ENCODE measurements at places on chromosomes 2 and 18.
A peak's percentile ranks its signal among the peaks of the same experiment; 100 is the strongest.

DNA sequence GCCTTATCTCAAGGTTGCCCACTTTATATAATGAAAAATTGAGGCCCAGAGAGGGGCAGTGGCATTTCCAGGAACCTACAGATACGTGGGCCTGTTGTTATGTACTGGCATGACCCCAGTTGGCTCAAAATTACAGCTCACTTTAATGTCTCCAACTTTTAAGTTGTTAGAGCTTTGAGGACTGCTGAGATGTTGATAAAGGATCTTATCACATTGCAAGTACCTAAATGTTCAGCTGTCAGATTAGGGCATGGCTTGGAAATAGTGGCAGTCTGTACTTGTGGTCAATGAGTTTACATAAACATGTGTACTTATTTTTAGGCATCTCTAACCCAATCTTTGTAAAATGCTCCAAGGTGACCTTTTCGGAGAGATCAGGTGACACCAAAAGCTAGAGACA is 14.6 kb downstream of the SLC4A5 start:
- DNase-seq, result no peak

DNA sequence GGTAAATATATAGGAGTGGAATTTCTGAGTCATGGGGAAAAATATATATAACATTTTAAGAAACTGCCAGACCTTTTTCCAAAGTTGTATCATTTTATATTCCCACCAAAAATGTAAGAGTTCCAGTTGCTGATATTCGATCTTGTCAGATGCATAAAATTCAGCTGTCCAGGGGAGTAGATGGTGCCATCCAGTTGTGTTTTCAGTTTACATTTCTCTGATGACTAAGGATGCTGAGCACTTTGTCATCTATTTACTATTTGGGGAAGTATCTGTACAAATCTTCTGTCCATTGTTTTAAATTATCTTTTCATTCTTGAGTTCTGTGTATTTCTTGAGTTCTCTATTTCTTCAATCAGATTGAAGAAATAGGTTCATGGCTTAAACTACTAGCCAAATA is 126.1 kb downstream of the RTN4 start:
- no peak for DNase-seq

DNA sequence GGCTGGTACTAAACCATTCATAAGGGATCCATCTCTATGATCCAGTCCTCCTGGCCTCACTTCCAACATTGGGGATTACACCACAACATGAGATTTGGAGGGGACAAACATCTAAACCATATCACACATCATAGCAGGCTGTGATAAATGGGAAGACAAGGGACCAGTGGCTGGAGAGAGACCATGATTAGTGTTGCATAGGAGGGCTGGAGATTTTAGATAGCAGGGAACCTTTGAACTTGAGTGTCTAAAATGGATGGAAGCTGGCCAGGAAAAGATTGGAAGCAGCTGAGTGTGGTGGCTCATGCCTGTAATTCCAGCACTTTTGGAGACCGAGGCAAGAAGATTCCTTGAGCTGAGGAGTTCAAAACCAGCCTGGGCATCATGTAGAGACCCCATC is 12.4 kb upstream of the SCG2 start:
- no peak for DNase-seq

- DNase-seq, result no peak
Observed at GRCh38 chr2:134648586-134648985, 70.2 kb downstream of the TMEM163 start.

DNA sequence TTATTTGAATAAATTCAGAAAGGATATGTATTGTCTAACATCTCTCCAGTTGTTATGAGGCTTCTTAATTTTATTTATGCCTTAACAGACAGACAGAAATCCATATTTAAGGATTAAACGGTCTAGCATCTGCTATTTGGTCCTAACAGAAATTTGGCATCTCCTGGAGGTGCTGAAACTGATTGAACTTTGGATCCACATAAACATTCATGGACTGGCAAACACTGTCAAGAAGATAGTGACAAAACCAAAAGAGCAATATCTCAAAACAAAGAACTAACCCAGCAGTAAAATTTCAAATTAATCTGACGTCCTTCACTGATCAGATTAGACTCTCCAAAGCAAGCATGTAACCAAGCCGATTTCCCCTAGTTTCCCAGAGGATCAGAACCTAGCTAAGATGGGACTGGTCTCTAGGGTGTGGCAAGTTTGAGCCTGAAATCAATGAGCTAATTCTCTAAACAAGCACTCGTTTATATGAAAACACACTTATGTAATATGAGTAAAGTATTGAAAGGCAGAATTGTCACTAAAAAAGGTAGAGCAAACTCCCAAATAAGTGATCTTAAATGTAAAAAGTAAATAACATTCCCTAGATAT is 139.5 kb downstream of the NOL4 start:
- DNase-seq, result no peak

DNA sequence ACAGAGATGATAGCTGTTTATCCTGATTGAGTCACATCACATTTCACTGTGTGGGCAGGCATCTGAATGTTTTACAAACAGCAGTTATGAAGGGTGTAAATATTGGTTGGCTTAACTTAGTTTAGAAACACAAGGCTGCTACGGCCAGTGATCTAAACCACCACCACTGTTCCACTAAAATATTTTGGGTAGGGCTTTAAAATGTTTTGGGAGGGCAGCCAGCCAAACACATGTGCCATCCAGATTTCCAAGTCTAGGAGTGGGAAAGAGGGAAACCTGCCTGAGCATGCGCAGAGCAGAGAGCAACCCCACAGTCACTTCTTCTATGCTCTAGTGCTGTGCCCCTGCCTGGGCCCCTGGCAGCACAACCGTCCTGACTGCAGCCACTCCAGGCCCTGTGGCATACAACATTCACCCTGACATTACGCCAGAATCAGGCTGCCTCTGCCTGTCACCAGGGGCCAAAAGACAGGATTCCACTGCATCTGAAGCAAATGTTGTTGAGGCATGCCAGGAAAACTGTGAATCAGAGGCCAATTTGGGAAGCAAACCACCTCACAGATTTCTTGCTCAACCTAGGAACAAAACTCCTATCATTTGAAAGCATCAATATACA is 74.8 kb upstream of the COL5A2 start:
- no peak for DNase-seq

DNA sequence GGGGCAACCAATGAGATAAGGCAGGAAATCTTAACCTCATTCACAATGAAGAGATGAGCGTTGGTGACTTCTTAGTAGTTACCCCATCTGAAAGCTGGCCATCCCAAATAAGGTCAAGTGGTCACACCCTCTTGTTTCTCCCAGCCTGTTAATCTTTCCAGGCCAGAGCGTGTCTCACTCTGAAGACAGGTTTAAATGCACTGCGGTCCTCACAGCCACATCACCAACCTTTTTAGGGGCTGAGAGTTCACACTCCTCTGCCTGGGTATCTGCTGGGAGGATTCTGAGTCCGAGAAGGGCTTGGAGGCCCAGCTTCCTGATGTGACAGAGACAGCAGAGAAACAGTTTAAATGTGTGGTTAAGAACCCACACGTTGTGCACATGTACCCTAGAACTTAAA is 13.3 kb upstream of the CNGA3 start:
- no peak for DNase-seq

GRCh38 chr2:239539083-239539775 is 138.4 kb upstream of the HDAC4 start:
- DNase-seq, result no peak

DNA sequence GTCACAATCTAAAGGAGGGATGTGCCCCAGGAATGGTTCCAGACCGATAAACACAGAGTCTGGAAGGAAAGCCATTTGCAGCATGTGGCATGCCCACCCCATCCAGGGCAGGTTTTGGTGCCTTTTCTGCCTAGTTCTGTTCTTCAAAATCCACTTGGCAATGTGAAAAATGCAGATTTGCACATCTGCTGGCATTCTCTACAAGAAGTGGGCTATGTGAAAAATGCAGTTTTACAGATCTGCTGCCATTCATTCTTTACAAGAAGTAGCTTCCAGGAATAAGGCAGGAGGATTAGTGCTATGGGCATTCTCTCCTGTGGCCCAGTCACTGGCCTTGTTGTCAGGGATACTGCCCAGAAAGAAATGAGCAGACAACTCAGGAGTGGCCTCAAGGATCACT is 68.1 kb downstream of the C1D start:
- DNase-seq, result no peak

DNA sequence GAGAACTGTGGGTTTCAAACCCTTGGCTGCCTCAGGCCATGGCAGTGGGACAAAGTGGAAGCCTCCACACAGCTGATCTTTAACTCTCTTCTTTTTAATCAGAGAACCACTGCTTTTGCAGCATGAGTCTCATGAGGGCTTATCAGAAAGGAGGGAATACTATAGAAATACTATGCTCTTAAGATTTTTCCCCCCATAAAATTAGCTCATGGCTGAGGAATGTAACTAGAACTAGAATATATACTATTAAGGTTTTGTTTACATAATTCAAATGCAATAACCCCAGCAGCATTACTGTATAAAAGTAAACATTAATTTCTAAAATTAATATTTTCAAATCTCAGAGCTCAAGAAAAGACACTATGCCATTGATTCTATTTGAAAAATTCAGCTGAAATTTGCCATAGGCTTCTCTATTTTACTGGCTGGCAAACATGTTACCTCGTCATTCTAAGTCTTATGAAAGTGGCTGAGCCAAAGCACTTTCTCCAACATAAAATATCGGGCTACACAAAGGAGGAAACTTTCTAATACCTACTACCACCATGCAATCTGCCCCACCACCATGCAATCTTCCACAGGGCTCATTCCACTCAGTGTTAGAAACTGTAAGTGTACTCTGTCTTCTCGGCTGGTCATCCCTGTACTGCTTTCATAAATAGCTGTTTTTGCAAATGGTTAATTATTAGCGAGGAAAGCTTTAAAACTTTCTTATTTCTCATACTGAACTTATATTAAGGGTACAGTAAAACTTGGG is 42.5 kb downstream of the WDR35 start:
- DNase-seq, result no peak

DNA sequence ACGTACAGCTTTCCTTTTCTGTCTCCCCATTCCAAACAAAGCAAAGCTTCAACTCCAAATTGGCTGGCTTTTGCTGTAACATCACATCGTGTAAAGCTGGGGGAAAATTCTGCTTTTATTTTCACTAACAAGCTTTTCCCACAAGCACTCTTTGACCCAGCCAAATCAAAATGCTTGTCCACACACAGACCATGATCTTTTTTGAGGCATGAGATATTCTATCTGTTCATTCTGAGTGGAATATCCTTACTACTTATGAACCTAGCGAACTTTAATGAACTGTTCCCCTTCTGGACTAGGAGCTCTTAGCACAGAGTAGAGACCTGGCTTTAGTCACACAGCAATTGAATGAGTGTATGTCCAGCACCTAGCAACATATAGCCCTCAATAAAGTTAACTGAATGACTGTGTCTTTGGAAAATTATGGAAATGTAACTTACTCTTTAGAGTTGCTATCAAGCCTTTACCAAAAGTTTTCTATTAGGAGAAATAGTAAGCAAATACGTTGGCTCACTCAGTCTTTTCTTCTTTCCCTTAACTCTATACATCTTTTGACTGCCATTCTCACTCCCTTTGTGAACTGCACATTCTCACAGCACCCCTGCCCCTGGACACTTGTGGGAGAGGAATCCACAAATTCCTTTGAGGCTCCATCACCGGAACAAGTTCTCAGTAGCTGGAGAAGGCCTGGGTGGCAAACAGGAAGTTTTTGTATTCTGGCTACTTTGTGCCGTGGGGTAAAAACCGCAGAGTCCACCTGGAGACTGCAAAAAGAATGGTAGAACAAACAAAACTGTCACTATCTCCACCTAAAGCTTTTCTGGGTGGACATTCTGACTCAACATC is 1.3 kb upstream of the UBE2E3 start:
- DNase-seq, result no peak

- DNase-seq, result no peak
Observed at GRCh38 chr2:132915812-132916549, 246.0 kb upstream of the LYPD1 start.

DNA sequence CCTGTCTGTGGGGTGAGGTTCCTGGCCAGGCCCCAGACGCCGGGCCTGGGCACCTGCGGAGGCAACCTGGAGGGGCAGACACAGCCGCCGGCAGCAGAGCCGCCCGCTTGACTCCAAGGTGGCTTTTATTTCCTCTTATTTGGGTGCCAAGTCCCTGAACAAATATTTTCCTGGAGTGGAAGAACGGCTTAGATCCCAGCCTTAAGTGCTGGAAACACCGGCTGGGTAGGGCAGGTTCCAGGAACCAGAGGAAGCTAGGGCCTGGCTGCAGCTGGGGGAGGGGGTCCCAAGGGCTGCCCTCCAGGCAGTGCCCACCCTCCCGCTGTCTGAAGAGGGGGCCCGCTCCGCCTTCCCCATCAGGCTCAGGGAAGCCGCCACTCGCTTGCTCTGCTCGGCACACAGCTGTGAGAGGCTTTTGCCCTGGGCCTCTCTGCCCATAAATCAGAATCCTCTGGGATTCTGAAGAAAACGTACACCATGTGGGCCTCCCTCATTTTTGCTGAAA is 28.2 kb downstream of the SDC1 start:
- DNase-seq, result no peak

- DNase-seq, result peak; percentile 23
Observed at GRCh38 chr2:161418715-161419637, 2.9 kb downstream of the TBR1 start.

- DNase-seq, result no peak
Observed at GRCh38 chr2:240638512-240639160, 13.4 kb downstream of the GPR35 start.

- no peak for DNase-seq
Observed at GRCh38 chr2:43798300-43798699, 24.5 kb downstream of the DYNC2LI1 start.

DNA sequence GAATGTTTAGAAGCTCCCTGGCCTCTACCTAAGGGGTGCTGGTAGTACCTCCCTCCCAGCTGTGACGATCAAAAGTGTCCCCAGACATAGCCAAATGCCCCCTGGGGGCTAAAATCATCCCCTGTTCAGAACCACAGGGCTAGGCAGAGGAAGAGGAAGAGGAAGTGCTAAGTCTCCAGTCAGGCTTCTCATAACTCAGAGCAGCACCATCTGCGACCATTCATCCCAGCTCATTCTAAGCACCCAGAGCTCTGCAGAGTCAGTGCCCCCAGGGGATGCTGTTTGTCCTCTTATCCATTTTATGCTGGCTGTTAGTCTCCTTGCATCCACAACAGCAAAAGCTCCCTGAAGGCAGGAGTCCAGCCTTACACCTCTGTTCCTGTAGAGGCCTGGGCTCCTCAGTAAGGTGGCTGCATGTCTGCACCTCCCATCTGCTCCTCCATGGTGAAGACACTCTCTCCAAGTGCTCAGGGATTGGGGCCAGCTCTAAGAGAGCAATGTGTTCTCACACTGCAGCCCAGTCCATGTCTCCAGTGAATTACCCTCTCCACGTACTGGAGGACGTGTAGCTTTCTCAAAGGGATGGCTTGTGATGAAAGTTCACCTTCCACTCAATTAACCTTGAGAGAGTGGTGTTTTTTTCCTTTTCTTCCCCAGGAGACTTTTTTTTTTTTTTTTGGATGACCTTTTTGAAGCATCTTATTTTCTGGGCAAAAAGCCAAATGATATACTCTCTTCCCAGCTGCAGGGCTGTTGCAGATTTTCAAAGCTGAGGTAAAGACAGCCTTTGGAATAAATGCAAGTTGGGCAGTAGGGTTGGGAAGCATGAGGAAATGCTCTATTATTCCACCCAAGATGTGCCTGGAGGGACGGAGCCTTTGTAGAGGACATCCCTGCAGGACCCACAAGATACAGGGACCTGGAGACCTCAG is 158.9 kb upstream of the SLC14A2 start:
- no peak for DNase-seq

- no peak for DNase-seq
Observed at GRCh38 chr2:193895226-193895625, 1700.5 kb upstream of the TMEFF2 start.

GRCh38 chr18:45448871-45449270 is 166.4 kb upstream of the SLC14A2 start:
- no peak for DNase-seq
